ENCODE measurements at places on chromosomes 2 and 18.

GRCh38 chr2:239555571-239555905 lies 154.7 kb upstream of the HDAC4 start:
- no peak for DNase-seq

- no peak for DNase-seq
Observed at GRCh38 chr2:204201507-204201906, 264.9 kb downstream of the ICOS start.

GRCh38 chr2:211093743-211094303 lies 537.4 kb downstream of the CPS1 start:
- no peak for DNase-seq

- DNase-seq = no peak
Observed at GRCh38 chr2:225276207-225276606, 123.3 kb upstream of the NYAP2 start.

DNA sequence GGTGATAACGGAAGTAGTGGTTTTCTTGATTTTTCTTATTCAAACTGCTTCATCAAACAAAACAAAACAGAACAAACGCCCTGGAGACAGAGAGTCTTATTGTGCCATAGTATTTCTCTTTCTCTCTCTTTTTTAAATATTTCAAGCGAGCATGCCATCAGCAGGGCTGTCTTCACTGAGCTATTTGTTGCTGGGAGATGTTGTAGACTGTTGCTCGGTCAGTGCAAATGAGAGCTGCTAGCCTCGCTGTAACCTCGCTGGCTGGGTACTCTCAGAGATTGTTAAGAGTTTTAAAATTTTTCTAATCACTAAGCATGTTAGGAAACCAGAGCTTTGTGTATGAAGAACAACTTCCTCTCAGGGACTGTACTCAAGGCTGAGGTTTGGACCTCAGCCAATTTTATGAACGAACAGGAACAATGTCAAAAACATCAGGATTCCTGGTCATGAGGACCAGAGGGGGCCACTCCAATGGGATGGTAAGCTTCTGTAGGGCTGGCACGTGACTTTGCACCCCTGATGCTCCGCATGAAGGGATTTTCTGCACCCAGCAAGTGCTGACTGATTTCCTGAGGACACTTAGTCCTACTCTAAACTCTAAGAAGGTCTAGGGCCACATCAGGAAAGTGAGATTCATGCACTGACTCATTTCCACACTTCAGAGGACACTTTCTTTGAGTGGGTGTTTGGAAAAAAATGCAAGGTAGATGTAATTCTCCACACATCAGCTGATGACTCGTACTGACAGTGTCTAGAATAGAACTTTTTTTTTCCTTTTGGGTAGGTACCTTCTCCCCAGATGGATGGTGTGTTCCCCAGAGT lies 59.8 kb upstream of the IL1R1 start:
- peak; percentile 25 for DNase-seq

- no peak for DNase-seq
Observed at GRCh38 chr2:158184001-158184400, 82.3 kb downstream of the UPP2 start.

DNA sequence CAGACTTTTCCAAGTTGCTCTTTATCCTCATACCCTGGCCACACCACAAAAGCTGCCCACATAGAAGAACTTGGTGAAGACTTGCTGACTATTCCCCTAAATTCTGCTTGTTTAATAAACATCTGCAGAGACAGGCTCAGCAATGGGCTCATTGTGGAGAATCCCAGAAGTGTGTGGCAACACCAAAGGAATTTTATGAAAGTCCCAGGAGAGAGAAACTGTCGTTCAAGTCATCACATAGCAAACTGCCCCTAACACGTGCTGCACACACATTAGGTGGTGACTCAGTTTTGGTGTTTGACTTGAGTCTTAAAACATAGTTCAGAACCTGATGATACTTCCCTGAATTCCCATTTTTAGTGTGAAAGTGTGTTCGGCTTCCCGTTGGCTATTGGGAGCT lies 38.6 kb downstream of the CYP1B1 start:
- no peak for DNase-seq

DNA sequence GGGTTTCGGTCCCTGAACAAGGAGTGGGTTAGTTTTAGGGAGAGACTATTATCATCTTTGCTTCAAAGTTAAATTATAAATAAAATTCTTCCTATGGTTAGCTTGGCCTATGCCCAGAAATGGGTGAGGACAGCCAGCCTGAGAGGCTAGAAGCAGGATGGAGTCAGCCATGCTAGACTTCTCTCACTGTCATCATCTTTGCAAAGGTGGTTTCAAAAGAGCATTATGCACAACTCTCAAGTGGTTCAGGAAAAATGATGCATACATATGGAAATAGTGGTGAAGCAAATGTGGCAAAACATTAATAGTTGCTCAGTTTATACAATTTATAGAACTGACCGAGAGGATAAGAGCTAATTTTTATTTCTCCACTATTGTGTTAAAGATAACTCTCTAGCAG lies 283.9 kb upstream of the FBXO11 start:
- no peak for DNase-seq

GRCh38 chr2:151973013-151973900 lies 125.6 kb downstream of the CACNB4 start:
- DNase-seq = no peak

DNA sequence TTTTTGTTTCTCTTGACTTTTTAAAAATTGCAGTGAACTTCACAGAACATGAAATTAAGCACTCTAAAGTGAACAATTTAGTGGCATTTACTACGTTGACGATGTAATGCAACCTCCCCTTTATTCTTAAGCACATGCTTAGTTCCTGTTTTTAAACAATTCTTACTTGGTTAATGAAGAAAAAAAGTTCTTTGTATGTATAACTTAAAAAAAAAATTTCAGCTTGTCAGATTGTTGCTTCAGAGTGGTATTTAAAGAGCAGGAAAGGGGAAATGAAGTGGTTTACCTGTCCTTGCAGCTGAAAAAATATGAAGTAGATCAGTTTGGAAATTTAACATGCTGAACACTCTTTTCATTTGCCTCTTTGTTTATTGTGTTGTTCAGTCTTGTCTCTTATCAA lies 95.7 kb upstream of the RASGRP3 start:
- DNase-seq = no peak

DNA sequence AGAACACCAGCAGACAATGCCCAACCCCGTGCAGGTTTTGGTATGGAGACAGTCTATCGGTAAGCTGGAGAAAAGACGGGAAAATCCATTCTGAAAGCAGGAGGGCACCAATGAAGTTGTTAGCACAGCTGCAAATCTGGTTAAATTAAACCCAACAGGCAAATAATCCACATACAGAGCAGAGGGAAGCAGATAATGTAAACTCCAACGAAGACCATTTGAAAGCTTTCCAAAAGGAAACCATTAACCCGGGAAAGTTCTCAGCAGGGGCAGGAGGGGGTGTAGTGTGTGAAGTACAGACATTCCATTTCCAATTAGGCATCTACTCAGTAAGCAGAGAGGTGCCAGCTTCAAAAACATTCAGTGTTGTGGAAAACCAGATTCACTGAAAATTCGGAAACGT lies 10.3 kb downstream of the EDAR start:
- no peak for DNase-seq

GRCh38 chr2:112897624-112897978 lies 13.4 kb upstream of the IL37 start:
- DNase-seq = no peak

DNA sequence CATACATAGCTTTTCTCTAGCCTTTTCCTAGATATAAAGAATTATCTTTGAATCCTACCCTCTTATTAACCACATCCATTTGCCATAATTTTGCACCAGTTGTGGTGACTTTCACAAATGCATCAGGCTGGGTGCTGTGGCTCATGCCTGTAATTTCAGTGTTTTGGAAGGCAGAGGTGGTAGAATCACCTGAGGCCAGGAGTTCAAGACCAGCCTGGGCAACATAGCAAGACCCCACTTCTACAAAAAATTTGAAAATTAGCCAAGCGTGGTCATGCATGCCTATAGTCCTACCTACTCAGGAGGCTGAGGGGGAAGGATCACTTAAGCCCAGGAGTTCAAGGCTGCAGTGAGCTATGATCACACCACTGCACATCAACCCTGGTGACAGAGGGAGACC lies 672.4 kb upstream of the CHAC2 start:
- no peak for DNase-seq

GRCh38 chr2:122519821-122520611 lies 764.6 kb downstream of the TSN start:
- DNase-seq = no peak

DNA sequence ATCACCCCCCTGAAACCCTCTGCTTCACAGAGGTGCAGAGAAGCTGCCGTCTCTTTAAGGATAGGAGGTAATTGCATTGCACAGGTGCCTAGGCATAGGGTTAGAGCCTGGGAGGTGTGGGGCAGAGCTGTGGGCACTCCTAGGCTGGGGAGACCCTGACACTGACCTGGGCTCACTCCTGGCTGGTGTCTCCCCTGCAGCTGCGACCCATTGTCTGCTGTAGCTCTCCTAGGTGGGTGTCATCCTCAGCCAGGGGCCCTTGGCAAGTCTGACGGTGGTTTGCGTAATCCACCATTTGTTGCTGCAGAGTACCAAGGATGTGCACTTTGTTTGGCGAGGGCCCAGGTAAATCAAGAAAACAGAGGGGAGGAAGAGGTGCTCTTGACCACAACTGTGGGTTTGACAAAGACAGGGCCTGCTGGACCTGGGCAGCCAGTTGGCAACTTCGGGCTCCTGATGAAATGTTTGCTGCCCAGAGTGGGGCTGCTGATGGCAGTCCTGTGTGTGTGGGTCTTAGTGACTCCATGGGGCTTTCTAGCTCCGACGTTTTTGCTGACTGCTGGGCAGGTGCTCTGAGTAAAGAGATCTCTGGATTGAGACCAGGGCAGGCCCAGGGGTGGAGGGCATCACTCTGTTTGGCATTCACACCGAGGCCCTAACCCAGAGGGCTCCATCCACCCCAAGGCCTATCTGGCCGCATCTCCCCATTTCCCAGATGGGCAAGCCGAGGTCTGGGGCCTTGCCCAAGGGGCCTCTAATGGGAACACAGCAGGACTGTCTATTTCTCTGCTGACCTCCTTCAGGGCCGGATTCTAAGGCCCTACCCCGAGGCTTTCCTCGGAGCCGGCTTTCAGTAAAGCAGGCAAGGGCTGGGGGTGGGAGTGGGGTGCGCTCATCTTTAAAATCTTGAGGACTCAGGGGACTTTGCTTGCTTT lies 67.7 kb downstream of the EDAR start:
- no peak for DNase-seq
